ENCODE measurements at places on chromosomes 3 and 15. TPM values are rescaled to one million over a fixed set of nuclear protein-coding genes. Genes with fewer than 3 reads are reported as not detected.

DNA sequence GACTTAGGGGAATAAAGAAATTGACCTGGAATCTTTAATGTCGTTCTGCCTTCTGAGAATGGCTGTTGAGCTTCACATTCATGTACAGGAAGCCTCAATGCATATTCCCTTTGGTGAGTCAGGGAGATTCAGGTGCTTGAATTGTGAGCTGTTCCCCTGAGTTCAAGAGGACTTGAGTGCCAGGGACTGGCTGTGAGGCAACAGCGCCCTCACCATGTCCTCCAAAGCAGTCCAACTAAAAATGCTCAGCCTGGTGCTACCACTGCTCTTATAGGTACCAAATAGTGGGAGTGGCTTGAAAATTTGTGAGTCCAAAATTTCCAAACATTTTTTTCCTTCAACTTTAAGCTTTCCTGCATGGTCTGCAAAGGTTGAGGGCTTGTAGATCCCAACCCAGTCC, 54.1 kb downstream of the LEO1 start:
- no peak for DNase-seq

Gene GP5
- total RNA-seq = 0.41 TPM

- DNase-seq = no peak
These were observed 3.2 kb upstream of the ACAN start for GRCh38 chr15:88800026-88800425.

DNA sequence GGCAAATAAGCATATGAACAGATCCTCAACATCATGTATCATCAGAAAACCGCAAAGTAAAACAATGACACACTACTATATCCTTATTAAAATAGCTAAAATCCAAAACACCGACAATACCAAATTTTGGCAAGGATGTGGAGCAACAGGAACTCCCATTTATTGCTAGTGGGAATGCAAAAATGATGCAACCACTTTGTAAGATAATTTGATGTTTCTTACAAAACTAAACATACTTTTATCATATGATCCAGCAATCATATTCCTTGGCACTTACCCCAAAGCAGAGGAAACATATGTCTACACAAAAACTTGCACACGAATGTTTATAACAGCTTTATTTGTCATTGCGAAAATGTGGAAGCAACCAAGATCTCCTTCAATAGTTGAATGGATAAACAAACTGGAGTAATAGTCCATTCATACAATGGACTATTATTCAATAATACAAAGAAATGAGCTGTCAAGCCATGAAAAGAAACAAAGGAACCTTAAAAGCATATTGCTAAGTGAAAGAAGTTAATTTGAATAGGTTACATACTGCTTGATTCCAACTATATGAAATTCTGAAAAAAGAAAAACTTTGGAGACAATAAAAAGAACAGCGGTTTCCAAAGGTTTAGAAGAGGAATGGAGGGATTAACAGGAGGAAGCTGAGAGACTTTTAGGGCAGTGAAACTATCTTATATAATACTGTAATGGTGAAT, 172.0 kb downstream of the VPS13C start:
- no peak for DNase-seq

- peak; percentile 55 for DNase-seq
These were observed 82.3 kb downstream of the RBPMS2 start for GRCh38 chr15:64693134-64693533.

GRCh38 chr3:31968927-31969418, 12.1 kb downstream of the OSBPL10 start:
- no peak for DNase-seq

Gene CCDC54
- total RNA-seq = not detected

Gene HDC
- not detected for total RNA-seq

- DNase-seq = no peak
These were observed 121.3 kb upstream of the TBL1XR1 start for GRCh38 chr3:177318559-177318958.

DNA sequence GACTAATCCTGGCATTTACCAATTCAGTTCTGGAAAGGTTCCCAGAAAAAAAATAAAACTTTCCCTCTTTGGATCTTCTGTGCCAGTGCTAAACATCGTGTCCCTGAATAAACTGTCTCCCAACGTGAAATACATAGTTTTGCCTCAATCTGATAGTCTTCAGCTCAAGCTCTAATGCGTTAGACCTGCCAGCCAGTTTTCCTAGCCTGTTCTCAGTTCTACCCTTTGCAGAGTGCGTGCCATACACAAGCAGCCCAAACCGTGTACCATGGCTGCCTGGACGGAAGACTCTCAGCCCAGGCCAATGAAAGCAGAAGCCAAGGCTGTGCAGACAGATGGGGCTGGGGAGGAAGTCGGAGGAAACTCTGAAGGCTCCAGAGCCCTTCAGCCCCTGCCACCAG, 11.4 kb upstream of the OCA2 start:
- DNase-seq = no peak

GRCh38 chr3:56122911-56123310, 345.4 kb downstream of the ERC2 start:
- DNase-seq = no peak

GRCh38 chr3:37279856-37280255, 105.5 kb upstream of the LRRFIP2 start:
- DNase-seq = no peak

Gene POLQ
- not detected for total RNA-seq

DNA sequence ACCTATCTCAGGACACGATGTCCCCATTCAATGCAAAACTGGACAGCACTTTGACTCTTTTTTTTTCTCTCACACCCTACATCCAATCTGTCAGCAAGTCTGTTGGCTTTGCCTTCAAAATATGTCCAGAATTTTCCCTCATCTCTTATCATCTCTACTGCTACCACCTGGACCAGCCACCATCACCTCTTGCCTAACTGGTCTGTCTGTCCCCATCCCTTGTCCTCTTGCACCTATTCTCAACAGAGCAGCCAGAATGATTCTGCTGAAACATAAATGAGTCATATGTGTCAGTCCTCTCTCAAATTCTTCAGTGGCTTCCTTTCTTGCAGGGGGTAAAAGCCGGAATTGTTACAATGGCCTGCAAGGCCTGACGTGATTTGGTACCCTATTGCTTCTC, 105.8 kb downstream of the CYP19A1 start:
- no peak for DNase-seq

GRCh38 chr3:134094491-134094890, 64.8 kb upstream of the SLCO2A1 start:
- DNase-seq = no peak

- no peak for DNase-seq
These were observed 5.9 kb downstream of the ACVR2B start for GRCh38 chr3:38459499-38460048.

- DNase-seq = no peak
These were observed 36.2 kb downstream of the MRAS start for GRCh38 chr3:138384531-138384930.
